ENCODE measurements at places on chromosomes 11 and 22. TPM values are rescaled to one million over a fixed set of nuclear protein-coding genes. Genes with fewer than 3 reads are reported as not detected.

Gene ANO9
- total RNA-seq, result 34.3 TPM

DNA sequence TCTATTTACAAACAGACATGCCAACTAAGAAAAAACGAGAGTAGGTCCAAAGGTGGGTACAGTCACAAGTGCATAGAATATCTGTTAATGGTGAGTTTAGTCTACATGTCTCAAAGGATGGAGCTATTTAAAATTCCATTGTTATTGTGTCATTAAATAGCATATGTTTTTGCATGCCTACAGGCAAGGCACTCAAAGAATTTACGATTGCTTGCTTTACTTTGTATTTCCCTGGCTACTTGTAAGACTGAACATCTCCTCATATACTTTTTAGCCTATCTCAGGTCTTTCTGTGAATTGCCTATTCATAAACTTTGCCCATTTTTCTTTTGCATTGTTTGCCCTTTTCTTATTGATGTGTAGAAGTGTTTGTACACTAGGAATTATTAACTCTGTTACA is 39.7 kb downstream of the DEUP1 start:
- no peaks in the 10 kb centered on the region for H3K4me1 ChIP-seq
- peaks cover 2% of the 10 kb centered on the region for H3K36me3 ChIP-seq

Gene DERL3
- 5.2 TPM for total RNA-seq

Gene ENTHD1
- total RNA-seq, result 0.46 TPM

DNA sequence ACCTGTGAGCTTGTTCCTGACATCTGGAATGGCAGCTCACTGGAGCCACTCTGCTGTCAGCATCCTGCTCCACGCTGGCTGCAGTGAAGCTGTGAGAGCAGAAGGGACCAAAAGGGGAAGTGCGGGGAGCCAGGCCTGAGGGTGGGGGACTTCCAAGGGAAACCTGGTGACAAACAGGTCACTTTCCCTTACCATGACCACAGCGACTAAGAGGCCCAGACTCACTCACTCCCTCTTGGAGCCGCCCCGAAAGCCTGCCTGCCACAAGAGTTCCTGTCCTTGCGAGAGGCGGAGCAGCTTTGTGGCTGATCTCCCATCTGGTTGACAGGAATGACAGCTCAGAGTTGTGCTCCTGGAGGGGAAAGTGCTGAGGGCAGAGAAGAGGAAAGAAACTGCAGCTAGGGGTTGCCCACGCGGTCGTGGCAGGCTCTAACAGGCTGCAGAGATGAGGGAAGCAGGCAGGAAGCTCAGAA is 183.8 kb upstream of the NTM start:
- H3K27me3 ChIP-seq, result peaks cover 5% of the 10 kb centered on the region
- no peak overlapping the region for H3K4me3 ChIP-seq
- no peak overlapping the region for H3K27ac ChIP-seq
- H3K4me1 ChIP-seq, result no peaks in the 10 kb centered on the region
- H3K36me3 ChIP-seq, result no peaks in the 10 kb centered on the region
- DNase-seq, result no peak

Gene DMC1
- 25.1 TPM for total RNA-seq

GRCh38 chr11:2525166-2525861 is 80.5 kb downstream of the KCNQ1 start:
- no peaks in the 10 kb centered on the region for H3K27me3 ChIP-seq
- H3K36me3 ChIP-seq, result no peaks in the 10 kb centered on the region
- peaks cover 27% of the 10 kb centered on the region for H3K4me1 ChIP-seq
- H3K4me3 ChIP-seq, result no peak overlapping the region

GRCh38 chr22:34414467-34415440 is 494.5 kb upstream of the LARGE1 start:
- DNase-seq, result peak; percentile 57
- no peaks in the 10 kb centered on the region for H3K36me3 ChIP-seq
- H3K27ac ChIP-seq, result no peak overlapping the region
- H3K4me1 ChIP-seq, result no peaks in the 10 kb centered on the region
- H3K4me3 ChIP-seq, result no peak overlapping the region
- H3K27me3 ChIP-seq, result no peaks in the 10 kb centered on the region

DNA sequence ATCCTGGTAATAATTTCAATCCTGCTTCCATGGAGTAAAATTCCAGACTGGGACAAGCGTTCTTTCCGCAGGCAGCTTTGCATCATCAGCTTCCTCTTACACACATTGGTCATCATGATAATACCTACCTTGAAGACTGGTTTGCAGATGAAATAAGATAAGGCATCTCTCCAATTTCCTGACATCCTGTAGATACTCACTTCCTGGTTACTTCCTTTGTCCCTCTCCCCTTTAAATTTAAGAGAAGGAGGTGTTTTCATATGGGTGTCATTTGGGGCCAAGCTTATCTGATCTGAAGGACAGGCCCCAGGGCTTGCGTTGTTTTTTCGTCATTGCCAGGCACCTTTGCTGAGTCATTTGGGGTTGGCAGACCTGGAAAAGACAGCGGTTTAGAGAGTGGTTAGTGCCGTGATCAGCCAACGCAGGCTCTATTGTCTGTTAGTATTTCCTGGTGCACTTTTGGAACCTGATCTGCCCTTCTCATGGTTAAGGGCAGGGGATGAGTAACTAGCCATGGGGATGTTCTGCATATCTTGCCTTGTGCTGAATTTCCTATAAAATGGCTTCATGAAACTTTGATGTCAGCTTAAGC is 24.1 kb downstream of the GRAMD1B start:
- H3K36me3 ChIP-seq, result peaks cover 12% of the 10 kb centered on the region
- peak overlapping the region; percentile 77 for H3K4me3 ChIP-seq
- peaks cover 89% of the 10 kb centered on the region for H3K4me1 ChIP-seq
- H3K27me3 ChIP-seq, result no peaks in the 10 kb centered on the region

Gene MS4A6A
- total RNA-seq, result not detected

GRCh38 chr11:118628861-118629549 is 21.6 kb downstream of the PHLDB1 start:
- no peak overlapping the region for H3K27ac ChIP-seq
- H3K4me1 ChIP-seq, result no peaks in the 10 kb centered on the region
- H3K36me3 ChIP-seq, result no peaks in the 10 kb centered on the region
- no peak for DNase-seq
- no peak overlapping the region for H3K4me3 ChIP-seq
- H3K27me3 ChIP-seq, result no peaks in the 10 kb centered on the region

- DNase-seq, result no peak
- no peaks in the 10 kb centered on the region for H3K27me3 ChIP-seq
- H3K4me1 ChIP-seq, result peaks cover 44% of the 10 kb centered on the region
- no peak overlapping the region for H3K4me3 ChIP-seq
These were observed 32.2 kb downstream of the MMP20 start for GRCh38 chr11:102592634-102593581.

Gene CNTN5
- not detected for total RNA-seq

DNA sequence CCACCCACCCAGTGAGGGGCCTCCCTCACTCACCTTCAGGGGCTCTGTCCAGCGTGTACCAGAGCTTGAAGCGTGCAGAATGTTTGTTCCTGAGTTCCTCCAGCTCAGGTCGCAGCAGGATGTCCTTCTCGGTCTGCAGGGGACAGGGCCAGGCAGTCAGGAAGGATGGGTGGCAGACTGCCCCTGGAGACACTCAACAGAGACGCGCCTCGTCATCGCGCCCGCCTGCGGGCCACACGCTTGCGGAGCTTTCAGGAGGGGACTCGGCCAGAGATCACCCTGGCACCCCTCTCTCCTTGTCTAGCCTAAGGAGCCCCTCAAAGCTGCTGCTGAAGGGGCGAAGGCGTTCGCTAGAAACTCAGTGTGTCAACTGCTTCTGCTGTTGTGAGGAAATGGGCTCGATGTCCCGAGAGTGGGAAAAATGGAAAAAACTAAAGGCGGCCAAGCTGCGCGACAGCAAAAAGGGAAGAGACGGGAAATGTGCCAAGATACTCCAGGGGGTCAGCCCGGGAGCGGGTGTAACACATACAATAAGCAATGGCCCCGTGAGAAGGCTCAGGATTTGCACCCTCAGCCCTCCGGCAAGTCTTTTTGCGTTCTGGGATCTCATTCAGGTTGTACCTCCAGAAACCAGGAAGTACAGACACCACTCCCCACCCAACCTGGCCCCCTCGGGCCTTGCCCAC is 9.2 kb upstream of the POLDIP3 start:
- no peaks in the 10 kb centered on the region for H3K27me3 ChIP-seq
- H3K27ac ChIP-seq, result no peak overlapping the region
- no peak for DNase-seq
- H3K4me3 ChIP-seq, result no peak overlapping the region
- H3K36me3 ChIP-seq, result no peaks in the 10 kb centered on the region

DNA sequence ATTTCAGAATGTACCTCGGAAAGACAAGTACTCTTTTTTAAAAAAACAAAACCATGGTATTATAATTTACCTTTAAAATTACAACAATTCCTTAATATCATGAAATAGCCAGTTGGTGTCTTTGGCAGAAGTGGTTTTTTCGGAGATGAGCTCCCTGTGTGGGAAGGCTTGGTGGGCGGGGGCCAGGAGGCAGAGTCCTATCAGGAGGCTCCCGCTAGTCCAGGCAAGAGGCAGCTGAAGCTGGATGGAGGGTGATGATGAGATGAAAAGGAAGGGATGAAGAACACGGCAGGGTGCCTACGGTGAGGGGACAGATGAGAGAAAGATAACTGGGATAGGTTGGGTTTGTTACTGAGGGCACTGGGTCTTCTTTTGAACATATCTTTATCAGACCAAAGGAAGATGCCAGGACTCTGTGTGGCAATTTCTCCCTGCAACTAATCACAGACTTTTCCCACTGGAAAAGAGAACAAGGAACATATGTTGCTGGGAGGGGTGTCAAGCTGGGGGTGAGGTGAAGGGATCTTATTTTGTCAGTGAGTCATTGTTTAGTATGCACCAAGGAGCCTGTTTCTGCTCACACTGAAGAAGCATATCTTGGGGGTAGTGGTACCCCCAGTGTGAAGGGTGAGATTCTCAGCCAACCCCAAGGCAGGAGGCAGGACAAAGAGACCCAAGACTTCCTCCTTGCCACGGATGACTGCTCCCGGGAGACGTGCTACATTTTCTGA is 91.5 kb upstream of the YWHAH start:
- DNase-seq, result no peak
- no peaks in the 10 kb centered on the region for H3K27me3 ChIP-seq
- H3K36me3 ChIP-seq, result peaks cover 15% of the 10 kb centered on the region
- H3K27ac ChIP-seq, result no peak overlapping the region
- H3K4me1 ChIP-seq, result no peaks in the 10 kb centered on the region
- no peak overlapping the region for H3K4me3 ChIP-seq

GRCh38 chr11:111733611-111734088 is 32.5 kb downstream of the PPP2R1B start:
- H3K27ac ChIP-seq, result no peak overlapping the region
- no peaks in the 10 kb centered on the region for H3K36me3 ChIP-seq
- H3K27me3 ChIP-seq, result no peaks in the 10 kb centered on the region
- H3K4me3 ChIP-seq, result no peak overlapping the region
- DNase-seq, result no peak

Gene PHOX2A
- not detected for total RNA-seq

DNA sequence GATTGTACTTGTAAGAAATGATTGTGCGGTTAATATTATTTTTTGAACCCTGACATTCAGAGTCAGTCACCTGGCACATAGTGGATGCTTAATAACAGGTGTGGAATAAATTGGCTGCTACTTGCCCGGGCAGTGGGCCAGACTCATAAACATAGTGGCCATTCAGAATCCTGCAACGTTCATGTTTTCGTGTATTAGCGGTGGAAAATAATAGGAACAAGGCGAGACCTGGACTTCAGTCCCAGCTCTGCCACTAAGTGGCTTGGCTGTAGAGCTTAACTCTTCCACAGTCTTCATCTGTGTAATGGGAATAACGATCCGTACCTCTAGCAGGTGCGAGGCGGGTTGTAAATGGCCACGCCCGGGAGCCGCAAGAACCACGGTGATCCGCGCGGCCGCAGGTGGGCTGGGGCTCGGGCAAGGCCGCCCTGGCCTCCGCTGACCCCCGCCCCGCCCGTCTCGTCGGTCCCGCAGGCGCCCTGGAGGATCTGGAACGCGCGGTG is 761 bp upstream of the TMEM25 start:
- peak overlapping the region; percentile 95 for H3K27ac ChIP-seq
- H3K36me3 ChIP-seq, result no peaks in the 10 kb centered on the region
- H3K4me1 ChIP-seq, result peaks cover 29% of the 10 kb centered on the region
- no peak for DNase-seq
- no peaks in the 10 kb centered on the region for H3K27me3 ChIP-seq
- H3K4me3 ChIP-seq, result peak overlapping the region; percentile 93

Gene LRRC4C
- not detected for total RNA-seq

Gene MRGPRE
- total RNA-seq, result not detected

- no peaks in the 10 kb centered on the region for H3K27me3 ChIP-seq
- H3K4me3 ChIP-seq, result no peak overlapping the region
- H3K27ac ChIP-seq, result no peak overlapping the region
- H3K36me3 ChIP-seq, result no peaks in the 10 kb centered on the region
These were observed 1.7 kb upstream of the MYEOV start for GRCh38 chr11:69292221-69292648.

- H3K4me3 ChIP-seq, result no peak overlapping the region
- no peak for DNase-seq
- no peak overlapping the region for H3K27ac ChIP-seq
- no peaks in the 10 kb centered on the region for H3K27me3 ChIP-seq
- peaks cover 2% of the 10 kb centered on the region for H3K36me3 ChIP-seq
These were observed 20.9 kb downstream of the TCP11L1 start for GRCh38 chr11:33060271-33060670.

DNA sequence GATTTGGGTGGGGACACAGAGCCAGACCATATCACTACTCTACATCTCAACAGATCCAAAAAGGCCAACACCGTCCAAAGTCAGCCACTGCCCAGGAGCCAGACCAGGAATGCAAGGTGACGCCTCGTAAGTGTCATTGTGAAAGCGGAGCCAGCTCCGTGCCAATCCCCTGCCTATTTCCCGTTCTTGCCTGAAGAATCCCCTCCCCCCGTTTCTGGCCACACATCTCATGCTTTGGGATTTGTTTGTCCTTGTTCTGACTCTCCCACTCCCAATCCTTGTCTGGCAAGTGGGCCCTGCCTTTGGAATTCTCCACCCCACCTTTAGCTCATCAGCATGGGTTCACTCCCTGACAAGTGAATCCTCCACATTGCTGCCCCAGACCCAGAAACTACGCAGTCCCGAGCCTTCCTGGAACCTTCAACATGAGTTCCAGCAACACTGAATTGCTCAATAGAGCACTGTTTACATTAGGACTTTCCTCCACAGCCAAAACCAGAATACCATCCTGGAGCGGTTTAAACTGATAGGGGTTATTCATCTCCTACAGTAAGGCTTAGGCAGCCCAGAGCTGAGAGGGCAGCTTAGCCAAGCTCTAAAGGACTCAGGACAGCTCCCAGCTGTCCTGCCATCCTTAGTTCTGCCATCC is 6.0 kb upstream of the SLC35C1 start:
- no peak overlapping the region for H3K27ac ChIP-seq
- no peak overlapping the region for H3K4me3 ChIP-seq
- no peak for DNase-seq
- H3K4me1 ChIP-seq, result no peaks in the 10 kb centered on the region
- no peaks in the 10 kb centered on the region for H3K27me3 ChIP-seq

DNA sequence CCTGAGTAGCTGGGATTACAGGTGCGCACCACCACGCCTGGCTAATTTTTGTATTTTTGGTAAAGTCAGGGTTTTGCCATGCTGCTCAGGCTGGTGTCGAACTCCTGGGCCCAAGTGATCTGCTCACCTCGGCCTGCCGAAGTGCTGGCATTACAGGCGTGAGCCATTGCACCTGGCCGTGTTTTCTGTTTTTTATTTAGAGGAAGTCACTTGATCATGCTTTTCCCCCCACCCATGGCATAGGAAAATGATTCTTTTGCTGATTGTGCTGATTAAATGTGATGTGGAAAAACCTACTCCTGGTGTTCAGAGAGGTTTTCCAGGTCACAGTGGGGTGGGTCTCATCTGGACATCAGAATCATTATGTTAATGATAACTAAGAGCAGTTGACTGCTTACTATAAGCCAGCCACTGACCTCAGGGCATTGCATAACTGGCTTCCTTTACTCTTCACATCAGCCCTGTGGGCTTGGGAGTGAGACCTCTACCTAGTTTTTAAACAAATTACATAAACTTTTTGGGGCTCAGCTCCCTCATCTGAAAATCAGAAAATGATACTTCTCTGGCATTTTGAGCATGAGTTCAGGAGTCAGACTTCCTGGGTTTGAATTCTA is 71.0 kb downstream of the PTPRJ start:
- H3K27me3 ChIP-seq, result no peaks in the 10 kb centered on the region
- peak overlapping the region; percentile 8 for H3K4me3 ChIP-seq
